CD4-positive, alpha-beta T cell treated with Interleukin-10 for 1 hour (primary cell): ENCODE measurements at places on chromosomes 3 and 15.

DNA sequence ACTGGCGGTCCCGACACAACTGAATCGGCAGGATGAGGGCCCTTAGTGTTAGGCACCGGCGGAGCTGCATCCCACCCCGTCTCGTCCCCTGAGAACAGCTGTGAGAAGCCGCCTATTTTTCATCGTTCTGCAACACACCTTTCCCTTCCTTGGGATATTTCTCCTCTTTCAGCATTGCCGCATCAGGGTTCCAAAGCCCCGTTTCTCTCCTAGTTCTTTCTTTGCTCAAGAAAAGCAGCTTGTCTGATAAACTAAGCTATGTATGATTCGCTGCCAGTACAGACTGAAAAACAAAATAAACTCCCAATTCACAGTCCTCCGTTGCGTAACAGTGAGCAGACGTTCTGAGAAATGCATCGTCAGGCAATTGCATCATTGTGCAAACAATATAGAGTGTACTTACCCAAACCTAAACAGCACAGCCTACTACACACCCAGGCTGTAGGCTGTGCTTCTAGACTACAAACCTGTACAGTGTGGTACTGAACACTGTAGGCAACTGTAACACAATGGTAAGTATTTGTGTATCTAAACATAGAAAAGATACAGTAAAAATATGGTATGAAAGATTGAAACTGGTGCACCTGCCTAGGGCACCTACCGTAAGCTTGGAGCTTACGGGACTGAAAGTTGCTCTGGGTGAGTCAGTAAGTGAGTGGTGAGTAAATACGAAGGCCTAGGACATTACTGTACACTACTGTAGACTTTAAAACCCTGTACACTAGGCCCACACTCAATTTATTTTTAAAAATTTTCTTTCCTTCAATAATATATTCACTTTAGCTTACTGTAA lies 8.9 kb upstream of the ADAMTS17 start:
- DNase-seq, result no peak

DNA sequence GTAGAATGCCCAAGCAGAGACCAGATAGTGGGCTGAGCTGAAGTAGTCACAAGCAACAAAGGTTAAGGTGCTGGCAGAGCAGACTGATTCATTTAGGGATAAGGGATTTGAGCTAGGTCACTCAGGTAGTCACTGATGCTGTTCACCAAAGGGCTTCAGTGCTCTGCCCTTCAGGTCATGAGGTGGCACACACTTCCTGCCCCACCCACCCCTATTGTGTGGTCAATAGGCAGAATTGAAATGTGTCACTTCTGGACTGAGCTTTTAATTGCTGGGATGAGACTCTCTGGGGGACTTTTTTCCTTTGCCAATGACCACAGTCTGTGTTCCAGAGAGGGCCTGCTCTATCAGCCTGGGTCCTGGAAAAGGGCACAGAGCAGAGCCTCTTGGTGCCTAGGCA lies 2.9 kb upstream of the DIS3L start:
- no peak for DNase-seq

GRCh38 chr3:16849795-16850194 lies 35.0 kb upstream of the PLCL2 start:
- DNase-seq, result no peak

- DNase-seq, result no peak
Measured at GRCh38 chr3:141699324-141699723, 38.8 kb upstream of the RNF7 start.

DNA sequence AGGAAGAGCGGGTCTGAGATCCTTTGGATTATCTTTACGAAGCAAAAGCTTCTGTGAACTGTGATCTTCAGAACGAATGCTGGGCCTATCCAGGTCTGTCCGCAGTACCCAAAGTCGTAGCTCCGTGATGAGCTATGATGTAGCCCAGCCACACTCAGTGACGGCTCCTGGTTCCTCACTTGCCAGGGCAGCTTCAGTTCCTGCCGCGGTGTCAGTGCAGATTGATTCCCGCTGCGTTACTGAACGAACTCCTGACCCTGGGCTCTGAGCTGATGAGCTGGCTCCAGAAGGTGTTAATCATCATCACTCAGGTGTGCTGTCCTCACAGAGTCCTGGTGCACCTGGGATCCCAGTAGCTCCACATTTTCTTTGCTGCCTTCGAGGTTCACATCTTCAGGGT lies 45.0 kb downstream of the TMEM44 start:
- DNase-seq, result no peak
